ENCODE measurements at places on chromosomes 12 and 14.

- no peak for DNase-seq
These were observed 365 bp upstream of the CCDC88C start for GRCh38 chr14:91417983-91418386.

DNA sequence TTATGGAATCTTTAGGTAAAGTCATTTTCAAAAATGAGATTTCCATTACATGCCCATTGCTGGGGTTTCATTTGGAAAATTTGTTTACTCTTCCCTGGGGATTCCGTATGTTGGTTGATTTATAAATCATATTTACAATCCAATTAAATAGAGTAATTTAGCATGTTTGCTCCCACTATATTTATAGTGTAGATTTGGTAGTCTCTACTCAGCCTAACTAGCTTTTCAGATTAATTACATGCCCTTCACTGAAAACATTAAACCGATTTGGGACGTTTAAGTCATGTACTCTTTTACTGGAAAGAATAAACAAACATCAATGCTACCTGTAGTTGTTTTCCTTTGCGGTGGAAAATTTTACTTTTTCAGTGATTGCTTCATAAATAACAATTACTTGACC, 10.4 kb downstream of the PAX9 start:
- DNase-seq = no peak

DNA sequence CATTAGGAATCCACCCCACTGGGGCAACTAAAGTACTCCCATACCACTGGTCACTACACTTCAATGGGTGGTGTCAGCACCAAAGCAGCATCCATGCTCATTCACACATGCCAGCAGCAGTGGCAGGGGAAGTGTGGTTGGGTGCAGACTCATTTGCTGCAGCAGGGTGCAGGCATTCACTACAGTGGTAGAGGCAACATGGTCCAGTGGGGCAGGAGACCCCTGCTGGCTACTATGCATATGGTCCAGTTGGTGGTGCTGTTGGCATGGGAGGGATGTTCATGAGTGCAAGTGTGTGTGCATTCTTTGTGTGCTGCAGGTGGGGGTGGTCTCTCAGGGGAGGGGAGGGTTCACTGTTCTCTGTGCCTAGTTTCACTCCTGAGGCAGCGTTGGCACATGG, 908.4 kb upstream of the NOVA1 start:
- no peak for DNase-seq

GRCh38 chr12:96466939-96467751, 22.2 kb upstream of the CFAP54 start:
- no peak for DNase-seq

DNA sequence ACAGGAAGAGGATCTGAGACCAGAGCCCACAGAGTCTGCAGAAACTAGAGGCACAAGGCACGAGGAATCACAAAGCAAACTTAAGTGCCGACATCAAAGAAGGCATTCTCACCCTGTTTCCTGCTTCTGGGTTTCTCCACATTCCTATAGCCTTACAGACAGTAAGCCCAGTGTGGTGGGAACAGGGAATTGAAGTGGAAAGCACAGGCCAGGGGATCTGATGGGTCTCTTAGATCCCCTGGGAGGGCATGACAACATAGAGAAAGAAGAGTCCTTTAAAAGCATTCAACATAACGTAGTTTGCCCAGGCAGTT, 75.6 kb upstream of the FRMD6 start:
- DNase-seq = no peak

- no peak for DNase-seq
These were observed 427.2 kb downstream of the RAD51B start for GRCh38 chr14:68246786-68247105.

- no peak for DNase-seq
These were observed 19.7 kb upstream of the FAM234B start for GRCh38 chr12:13024531-13024916.

- no peak for DNase-seq
These were observed 103.6 kb downstream of the DAAM1 start for GRCh38 chr14:59292028-59292427.

GRCh38 chr12:59708484-59708883, 112.7 kb downstream of the SLC16A7 start:
- no peak for DNase-seq

DNA sequence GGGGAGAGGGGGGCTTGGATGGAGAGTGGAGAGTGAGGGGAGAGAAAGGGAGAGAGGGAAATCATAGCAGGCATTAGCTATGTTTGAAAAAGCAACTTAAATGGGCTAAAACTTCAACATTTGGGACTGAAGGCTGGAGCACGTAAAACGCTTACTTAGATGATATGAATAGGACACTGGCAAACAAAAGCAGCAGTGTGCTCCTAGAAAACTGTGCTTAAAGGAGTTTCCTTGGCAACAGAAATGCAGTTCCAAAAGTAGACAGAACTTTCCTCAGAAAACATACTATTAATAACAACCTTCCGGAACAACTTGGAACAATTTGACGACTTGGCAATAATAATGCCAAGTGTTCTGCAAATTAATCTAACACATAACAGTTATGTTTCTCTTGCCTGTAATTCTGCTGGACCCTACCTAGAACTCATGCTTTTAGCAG, 235.5 kb upstream of the NPAS3 start:
- no peak for DNase-seq

- peak; percentile 40 for DNase-seq
These were observed 43.4 kb downstream of the RNF34 start for GRCh38 chr12:121443193-121443870.

DNA sequence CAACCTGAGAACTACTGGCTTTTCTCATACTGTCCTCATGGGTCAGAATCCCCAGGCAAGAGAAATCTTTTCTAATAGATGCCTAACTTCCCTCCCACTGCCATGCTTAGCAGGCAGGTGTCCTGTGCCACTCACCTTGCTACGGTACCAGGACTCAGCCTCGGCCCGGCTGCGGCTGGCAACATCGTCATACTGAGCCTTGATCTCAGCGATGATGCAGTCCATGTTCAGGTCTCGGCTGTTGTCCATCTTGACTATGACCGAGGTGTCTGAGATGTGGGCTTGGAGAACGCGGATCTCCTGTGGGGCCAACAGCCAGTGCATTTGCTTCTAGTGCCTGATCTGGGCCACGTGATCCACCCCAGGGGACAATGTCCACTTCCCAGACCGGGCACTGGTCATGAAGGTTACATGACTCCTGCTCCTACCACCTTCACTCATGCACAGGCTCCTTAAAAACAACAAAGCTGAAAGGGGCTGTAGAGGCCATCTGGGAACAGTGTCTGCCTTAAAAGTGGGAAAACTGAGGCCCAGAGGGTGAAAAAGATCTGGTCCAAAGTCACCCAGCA, 4.1 kb downstream of the KRT85 start:
- DNase-seq = no peak

DNA sequence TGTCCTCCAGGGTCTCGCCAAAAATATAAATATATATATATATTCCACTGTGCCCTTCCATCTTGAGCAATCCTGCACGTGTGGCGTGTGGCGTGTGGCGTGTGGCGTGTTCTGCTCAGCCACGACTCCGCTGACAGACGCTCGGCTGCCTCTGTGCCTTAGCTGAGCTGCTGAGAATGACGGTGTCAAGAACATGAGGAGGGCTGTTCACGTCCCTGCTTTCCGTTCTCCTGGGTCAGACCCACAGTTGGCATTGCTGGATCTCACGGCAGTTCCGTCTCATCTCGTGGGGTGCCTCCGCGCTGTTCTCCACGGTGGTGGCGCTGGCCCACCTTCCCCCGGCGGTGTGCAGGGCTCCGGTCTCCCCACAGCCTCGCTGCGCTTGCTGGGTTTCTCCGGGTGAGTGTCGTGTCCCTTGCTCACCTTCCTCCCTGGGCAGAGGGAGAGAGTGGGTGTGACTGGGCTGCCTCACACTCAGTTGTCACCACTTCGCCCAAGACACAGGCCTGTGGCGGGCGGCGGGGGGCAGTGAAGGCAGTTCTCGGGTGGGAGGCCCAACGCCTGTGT, 9.4 kb downstream of the GPR132 start:
- no peak for DNase-seq

DNA sequence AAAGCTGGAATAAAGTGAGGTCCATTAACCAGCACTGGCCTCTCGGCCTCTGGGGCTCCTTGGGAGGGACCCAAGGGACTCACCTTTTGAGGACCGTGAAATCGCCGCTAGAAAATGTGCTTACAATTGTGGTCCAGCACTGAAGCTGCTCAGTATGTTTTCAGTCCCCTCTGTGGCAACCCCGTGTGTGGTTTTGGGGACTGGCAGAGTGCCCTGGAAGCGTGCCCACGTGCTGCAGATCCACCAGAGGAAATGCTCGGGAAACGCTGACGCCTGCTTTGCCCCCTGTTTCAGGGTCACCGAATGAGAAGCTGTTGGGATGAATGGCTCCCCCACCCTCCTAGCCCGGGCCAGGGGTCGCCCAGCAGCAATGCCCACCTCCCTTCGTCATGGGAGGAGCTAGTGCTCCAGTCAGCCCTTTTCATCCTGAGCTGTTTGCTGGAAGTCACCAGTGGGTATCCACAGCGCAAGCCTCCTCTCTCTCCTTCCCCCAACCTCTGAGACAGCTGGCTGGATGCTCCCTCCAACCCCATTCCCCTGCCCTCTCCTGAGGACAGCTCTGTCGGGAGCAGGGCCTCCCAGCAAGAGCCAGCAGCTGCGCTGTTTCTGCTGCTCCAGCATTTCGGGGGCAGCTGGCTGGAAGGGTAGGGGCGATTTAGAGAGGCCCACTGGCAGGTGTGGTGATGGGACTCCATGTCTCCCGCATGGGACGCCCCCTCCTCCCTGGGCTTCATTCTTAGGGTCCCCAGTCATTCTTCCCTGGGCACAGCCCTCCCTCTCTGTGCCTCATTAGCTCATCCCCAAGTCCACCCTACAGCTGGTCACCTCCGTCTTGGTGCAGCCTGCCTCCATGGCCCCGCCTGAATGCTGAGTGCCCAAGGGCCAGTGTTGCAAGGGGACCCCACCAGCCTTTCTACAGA, 33.2 kb upstream of the PPP1R13B start:
- DNase-seq = no peak

DNA sequence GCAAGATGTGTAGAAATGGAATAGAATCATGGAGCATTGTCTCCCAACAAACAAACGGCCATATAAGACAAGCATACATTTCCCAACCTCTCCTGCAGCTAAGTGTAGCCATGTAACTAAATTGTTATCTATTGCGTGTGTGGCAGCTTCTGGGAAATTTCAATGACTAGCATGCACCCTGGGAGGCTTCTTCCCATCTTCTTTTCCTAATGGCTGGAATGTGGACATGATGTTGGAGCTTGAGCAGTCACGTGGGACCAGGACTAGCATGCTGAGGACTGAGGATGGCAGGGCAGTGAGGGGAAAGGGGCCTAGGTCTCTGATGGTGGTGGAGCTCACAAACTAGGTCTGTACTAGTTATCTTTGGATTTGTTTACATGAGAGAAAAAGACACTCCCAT, 21.7 kb upstream of the CTDSP2 start:
- DNase-seq = no peak

DNA sequence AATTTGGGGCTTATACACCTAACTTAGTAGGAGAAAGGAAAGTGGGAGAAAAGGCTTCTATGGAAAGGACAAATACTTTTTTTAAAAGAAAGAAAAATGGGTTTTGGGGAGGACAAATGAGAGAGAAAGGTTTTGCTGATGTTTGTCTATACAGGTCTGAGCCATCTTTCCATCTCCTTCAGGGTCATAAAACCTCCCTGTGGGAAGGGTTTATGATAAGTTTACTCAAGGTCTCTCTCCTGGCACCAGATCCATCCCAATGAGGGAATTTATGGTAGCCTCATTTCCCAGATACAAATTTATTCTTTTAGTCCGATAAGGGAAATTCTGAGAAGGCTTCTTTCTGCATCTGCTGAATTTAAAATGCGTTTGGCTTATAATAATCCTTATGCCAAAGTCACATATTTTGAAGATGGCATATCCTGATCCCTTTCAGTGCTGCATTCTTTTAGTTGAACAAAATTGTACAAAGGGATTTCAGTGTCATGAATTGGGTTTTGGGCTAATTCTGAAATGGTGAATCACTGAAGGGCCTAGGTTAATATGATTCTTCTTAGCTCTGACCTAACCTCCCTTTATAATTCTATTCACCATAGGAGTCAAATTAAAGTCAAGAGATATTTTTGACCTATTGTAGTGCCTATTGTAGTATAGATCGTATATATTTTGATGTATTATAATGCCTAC, 173.5 kb upstream of the DYRK2 start:
- no peak for DNase-seq

DNA sequence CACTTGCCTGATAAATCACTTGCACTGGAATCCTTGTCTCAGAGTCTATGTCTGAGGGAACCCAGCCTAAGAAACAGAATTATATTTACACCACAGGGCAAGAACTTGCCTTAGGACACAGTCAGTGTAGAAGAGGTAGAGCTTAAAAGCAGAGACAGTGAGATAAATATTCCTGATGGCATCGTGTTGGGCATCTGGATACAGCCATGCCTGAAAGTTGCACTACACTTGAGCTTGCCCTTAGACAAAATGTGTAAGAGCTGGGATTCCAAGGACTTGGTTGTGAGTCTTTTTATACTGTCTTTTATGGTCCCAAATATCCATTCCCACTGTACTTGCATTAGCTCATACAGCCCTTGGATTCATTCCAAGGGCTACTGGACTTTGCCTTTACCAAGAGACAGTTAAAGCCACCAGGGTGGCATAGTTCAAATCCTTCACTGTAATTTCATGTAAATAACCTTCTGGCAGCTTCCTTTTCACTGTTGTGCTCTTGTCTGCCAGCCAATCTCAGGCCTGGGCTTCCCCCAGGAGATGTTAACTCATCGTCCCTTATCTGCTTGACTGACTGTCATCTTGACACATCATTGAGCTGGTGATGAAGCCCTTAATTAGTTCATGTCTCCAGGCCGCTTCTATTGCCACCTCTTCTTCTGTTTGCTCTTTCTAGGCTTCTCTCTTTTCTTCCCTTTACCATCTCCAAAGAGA, 577.9 kb upstream of the TBX3 start:
- no peak for DNase-seq

DNA sequence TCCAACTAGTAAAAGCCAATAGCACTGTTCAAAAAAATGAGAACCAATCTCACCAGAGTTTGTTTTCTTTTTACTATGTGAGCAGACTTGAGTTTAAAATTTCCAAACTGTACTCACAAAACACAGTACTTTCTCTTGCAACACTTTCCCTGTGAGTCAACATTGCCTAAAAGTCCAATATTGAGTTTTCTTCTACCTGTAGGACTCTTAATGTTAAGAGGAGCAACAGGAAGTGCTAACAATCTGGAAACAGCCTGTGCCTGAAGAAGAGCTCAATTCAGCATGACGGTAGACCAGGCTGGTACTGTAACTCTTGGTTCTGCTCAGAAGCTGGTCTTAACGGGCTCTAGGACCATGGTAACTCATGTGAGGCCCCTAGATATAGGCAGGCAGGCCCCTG, 144.3 kb downstream of the MED13L start:
- DNase-seq = no peak
